SJSA1 (cell line): ENCODE measurements at places on chromosomes 4 and X.

DNA sequence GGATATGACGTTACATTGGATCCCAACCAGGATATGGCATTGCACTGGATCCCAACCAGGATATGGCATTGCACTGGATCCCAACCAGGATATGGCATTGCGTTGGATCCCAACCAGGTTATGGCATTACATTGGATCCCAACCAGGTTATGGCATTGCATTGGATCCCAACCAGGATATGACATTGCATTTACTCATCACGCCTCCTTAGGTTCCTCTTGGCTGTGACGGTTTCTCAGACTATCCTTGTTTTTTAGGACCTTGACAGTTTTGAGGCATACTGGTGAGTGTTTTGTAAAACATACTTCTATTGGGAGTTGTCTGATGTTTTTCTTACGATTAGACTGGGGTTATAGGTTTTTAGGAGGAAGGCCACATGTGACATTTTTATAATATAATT is 5.4 kb upstream of the ACSL1 start:
- no peak for DNase-seq

DNA sequence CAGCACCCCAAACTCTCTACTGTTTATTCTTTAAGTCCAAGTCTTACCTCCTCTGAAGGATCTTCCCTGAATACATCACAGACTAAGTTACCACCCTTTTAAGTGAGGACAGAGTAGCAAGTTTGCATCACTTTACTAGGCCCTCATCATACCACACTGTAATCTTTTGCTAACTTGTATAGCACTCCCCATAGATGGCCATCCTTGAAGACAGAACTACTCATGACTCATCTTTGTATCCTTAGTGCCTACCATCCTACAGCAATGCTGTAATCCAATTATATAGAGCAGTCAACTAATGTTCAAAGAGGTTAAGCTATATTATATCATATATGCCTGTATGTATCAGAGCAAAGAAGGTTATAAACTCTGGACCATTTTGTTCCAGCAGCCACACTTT is 101.4 kb downstream of the ADAMTS3 start:
- DNase-seq, result no peak

DNA sequence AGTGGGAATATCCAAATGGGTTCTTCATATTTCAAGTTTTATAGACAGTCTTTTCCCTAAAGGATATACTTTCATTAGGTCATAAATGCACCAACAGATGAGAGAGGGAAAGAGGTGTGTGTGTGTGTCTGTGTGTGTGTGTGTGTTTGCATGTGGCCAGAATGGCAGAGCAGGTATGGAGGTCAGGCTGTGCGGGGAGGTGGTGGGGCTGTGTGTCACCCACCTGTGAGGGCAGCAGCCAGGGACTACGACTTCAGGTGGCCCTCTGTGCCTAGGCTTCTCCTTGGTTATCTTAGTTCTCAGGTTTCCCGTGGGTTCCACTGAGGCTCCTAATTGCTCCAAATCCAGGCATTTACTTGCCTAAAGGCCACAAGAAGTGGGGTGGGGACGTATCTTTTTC is 14.6 kb downstream of the HAND2 start:
- no peak for DNase-seq

DNA sequence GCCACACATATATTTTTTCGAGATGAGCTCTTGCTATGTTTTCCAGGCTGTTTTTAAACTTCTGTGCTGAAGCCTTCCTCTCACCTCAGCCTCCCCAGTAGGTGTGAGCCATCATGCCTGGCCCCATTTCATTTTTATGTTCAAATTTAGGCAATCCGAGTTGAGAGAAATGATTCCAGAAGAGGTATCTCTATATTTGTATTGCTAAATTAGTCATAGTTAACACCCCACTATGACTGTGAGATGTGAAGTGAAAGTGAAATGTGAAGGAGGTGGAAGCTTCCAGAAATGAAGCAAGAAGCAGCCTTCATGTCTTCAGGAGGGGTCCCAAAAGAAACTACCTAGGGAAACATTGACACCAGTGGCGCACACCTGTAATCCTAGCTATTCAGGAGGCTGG is 17.7 kb downstream of the APELA start:
- DNase-seq, result no peak

DNA sequence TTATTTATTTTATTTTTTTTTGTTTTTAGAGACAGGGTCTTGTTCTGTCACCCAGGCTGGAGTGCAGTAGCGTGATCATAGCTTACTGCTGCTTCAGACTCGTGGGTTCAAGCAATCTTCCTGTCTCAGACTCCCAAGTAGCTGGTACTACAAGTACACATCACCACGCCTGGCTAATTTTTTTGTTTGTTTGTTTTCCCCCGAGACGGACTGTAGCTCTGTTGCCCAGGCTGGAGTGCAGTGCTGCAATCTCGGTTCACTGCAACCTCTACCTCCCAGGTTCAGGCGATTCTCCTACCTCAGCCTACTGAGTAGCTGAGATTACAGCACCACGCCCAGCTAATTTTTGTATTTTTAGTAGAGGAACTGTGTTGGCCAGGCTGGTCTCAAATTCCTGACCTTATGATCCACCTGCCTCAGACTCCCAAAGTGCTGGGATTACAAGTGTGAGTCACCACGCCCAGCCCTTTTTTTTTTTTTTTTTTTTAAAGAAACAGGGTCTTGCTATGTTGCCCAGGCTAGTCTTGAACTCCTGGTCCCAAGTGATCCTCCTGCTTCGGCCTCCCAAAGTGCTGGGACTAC is 32.2 kb downstream of the COPS4 start:
- no peak for DNase-seq

DNA sequence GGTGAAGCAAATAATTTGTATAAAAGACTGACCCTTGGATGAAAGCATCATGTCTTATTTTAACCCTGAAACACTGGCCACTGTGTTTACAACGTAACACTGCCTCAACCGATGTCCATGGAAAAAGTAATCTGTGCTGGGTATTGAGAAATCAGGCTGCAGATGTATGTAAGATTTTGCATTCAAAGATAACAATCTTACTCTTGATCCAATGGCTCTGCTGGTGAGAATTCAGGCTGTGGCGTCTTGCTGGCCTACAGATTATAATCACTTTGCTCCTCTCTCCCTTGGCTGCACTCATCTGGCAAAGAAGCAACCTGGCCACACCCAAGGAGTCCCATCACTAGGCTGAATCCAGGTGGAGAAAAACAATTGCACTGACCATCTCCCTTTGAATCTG is 7.5 kb downstream of the ADGRA3 start:
- no peak for DNase-seq

DNA sequence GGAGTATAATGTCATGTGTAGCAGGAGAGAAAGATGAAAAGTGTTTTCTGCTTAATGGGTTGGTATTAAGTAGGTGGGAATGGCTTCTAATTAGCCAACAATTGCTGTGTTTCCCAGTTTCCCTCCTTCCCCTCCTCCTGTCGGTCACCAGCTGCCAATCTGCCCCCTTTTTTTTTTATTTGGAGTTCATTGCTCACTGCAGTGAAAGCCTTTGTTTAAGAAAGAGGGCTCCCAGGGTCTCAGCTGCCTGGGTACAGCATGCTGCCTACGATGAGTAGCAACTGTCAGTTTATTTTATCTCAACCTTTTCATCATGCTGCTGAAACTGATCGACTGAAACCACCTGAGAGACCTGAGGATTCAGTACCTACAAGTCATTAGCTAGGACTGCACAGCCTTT is 149.0 kb downstream of the POU4F2 start:
- DNase-seq, result no peak

GRCh38 chr4:2061186-2062131 is 2.3 kb downstream of the NAT8L start:
- no peak for DNase-seq

GRCh38 chr4:162684371-162684700 is 482.4 kb downstream of the NAF1 start:
- DNase-seq, result no peak

DNA sequence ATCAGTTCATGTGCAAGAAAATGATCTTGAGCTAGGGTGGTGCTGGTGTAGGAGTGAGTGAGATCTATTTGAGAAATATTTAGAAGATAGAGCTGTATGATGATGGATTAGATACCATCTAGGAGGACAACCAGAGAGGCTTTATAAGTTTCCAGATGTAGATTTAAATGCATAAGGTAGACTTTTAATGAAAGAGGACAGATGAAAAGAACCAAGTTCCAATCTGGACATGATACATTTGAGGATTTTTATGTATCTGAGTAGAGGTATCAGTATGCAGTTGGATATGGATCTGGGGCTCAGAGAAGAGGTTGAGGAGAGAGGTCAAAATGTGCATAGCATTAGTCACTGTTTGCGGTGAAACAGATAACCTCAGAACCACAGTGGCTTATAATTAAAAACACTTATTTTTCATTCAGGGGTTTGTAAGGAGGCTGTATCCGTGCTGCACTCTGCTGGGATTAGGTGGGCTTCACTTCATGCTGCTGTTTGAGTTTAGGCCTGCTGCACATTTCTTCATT is 348.7 kb downstream of the BMPR1B start:
- no peak for DNase-seq

GRCh38 chr4:141036786-141037185 is 96.5 kb downstream of the RNF150 start:
- DNase-seq, result no peak

GRCh38 chrX:154138857-154139256 is 5.2 kb upstream of the OPN1LW start:
- DNase-seq, result no peak

- DNase-seq, result no peak
These were observed 31.5 kb downstream of the SEC24B start for GRCh38 chr4:109465069-109465468.

DNA sequence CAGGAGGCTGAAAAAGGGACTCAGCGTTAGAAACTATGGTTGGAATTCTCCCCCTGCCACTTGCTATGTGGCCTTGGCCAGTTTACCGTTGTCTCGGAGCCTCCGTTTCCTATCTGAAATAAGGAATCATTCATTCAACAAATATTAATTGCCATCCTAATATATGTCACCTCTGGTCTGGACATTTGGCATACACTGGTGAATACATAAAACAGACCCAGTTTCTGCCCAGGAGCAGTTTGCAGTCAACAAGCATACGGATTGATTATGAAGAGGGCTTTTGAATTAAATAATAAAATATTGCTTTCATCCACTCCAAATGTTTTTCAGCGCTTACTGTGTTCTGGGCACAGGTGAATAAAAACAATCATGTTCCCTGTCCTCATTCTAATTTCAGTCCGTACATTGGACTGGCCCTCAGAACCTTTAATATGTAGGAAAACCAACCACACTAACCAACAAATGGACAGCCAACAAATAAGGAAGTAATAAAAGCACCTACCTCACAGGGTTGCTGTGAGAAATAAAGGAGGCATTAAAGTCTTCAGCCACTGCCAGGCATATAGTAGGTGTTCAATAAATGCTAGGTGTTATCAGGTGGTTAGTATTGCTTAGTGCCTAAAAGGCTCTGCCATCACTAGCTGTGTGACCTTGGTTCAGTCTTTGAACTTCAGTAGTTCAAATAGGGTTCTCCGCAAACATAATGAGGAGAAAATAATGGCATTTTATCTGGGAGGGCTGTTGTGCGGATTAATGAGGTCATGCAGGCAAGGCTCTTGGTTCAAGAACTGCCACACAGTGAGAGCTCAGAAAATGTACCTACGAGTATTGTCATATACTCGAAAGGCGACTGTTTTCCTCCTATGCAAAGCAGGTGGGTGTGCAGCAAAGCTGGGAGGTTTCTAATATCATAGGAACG is 7.3 kb upstream of the GSX2 start:
- no peak for DNase-seq

GRCh38 chr4:178937130-178937529 is 1494.9 kb upstream of the AGA start:
- no peak for DNase-seq

- DNase-seq, result no peak
These were observed 56.8 kb upstream of the TEX13C start for GRCh38 chrX:125262836-125263235.

GRCh38 chr4:74111990-74112389 is 13.0 kb upstream of the CXCL2 start:
- no peak for DNase-seq

DNA sequence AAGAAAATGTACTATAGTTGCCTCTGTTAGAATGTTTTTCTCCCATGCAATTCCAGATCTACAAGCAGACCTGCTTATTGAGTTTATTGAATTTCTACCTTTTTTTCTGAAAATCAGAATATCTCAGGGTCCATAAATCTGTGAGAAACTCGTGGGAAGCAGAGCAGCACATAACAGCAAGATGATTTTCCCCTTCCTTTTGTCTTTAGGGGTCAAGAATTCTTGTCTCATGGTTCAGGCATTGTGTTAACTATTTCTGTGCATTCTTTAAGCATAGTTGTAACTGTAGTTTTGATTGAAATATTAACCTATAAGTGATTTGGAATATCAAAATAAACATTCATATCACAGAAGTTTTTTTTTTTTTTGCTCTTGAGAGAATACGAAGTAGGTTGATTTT is 11.4 kb downstream of the EDNRA start:
- DNase-seq, result no peak

DNA sequence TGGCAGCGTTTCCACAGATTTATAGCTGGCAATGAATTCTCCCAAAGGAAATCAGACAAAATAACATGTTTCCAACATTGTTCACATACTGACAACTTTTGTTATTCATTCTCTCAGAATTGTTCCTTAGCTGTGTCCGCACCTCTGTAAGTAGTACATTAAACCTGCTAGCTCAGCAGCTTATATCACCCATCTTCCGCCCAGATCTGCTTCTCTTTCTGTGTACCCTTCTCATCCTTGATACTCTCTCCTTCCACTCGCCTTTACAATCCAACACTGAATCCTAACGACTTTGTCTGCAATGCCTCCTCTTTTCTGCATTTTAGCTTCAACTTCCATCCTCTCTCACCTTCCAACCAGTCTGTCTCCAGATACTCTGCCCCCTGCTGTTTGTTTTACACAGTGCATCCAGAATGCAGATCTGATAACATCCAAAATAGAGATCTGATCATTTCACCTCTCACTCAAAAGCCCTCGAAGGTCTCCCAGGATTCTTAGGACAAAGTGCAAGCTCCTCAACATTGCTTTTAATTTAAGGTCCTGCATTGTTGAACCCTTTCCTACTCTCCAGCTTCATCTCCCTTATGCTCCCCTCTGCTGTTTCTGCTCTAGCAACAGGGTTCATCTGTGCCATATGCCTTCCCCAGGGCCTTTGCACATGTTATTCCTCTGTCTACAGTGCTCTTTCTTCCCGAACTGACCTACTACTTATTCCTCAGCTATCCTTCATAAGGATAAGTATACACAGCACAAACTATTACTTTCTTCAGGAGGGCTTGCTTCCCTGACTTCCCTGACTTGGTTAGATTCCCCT is 67.3 kb upstream of the VBP1 start:
- DNase-seq, result no peak

DNA sequence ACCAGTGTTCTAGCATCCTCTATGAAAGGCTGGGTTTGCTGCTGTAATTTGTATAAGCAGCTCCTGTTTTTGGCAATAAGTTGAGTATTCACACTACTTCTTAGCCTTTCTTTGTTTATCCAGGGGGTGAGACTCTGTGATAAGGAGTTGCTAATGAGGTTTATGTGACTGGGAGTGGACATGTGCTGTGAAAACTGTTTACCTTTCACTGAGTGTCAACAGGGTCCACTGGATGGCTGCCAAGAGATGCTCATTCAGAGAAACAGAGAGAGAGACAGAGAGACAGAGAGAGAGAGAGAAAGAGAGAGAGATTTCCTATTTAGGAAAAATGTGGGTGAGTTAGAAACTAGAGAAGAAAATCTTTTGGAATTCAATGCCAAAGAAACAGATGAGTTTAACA is 233.9 kb downstream of the CHIC2 start:
- no peak for DNase-seq

GRCh38 chrX:30597216-30598012 is 19.8 kb upstream of the TASL start:
- DNase-seq, result no peak

- no peak for DNase-seq
These were observed 37.7 kb upstream of the ENPP6 start for GRCh38 chr4:184255361-184255760.
